ENCODE measurements at places on chromosomes 4 and X.

DNA sequence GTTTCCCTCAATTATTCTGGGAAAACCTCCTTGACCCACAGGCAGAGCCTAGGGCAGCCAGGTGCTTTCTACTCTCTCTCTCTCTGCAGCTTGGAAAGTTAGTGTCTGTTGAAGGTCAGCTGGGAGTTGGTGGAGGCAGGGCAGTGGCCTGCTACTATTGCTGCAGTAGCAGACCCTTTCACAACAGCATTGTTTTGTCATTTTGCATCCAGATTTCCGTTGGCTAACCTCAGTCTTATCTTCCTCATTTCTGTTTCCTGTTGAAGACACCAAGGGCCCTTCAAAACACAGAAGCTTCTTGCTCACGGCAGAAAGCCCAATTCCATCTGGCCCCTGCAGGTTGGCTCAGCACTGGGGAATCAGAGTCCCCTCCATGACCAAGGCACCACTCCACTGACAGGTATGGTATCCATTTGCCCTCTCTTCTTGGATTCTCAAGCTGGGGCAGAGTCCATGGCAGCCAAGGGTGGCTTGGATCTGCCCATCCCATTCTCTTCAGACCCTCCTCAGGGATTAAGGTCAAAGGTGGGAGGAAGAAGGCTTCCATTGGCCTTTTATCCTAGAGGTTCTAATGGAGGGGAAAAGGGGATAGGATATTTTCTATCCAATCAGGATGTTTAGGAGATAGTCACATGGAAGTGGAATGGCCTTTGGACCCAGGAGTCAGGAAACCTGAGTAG lies 24.6 kb downstream of the VSIG4 start:
- DNase-seq: no peak

DNA sequence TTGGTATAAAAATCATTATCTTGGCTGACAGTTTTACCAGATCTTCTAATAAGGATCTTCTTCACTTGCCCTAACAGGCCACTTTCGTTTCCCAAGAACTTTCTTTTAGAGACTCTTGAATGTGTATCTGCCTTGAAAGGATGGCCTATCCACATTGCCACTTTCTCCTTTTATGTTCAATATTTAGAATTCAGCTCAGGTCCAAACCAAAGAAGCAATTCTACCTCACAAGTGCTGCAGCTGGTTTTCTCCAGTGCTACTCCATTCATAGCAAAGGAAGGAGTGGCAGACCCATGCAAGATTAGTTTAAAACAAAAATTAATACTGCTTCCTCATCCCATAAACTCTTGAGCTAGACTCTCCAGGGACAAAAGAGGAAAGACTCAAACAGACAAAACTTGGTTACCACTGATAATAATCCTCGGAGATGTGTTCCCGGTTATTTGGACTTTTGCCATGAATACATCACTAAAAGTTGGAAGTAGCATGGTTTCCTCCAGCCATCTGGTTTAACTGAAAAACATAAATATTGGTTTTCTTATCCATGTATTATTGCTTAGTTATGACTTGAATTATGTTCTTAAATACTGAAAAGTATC lies 401.8 kb downstream of the PABPC4L start:
- no peak for DNase-seq

DNA sequence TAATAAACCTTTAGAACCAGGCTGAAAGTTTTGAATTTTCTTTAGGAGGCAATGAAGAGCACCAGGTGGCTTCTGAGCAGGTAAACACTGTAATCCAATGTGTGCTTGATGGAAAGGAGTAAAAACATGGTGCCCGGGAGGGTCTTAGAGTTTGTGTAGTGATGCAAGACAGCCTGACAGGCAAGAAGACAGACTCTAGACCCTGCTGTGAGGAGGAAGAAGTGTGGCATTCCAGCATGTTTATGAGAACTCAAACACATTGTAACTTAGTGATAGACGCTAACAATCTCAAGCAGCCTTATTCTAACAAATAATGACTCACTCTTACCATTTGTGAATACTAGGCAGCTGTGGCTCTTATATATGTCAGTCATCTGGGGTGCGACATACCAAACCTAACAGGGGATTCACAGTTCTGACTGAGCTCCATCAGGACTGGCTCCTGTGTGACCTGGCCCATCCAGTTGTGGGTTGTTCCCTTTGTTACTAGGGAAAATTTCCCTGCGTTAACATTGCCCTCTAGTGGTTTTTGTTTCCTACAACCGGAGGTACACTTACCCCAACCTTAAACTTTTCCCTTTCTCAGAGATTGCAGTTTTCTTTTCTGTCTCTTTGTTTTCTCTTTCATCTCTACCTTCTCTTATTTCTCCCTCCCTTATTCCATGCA lies 53.8 kb downstream of the VSIG4 start:
- peak; percentile 22 for DNase-seq

GRCh38 chr4:76830964-76831703 lies 66.8 kb downstream of the SOWAHB start:
- DNase-seq: no peak

DNA sequence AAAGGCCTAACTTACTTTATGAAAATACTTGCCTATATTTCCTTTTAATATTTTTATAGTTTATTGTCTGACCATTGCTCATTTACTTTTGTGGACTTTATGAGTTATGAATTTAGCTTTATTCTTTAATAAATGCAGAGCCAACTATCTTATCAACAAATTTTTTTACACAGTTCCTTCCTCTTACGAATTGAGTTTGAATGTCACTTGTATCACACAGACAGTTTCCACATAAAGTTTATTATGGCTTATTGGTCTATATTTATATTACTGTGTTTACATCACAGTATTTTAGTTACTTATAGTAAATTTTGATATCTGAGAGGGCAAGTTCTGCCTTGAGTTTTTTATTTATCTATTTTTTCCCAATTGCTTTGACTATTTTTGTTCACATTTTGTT lies 450.6 kb downstream of the C4orf33 start:
- DNase-seq: no peak

GRCh38 chrX:40465735-40466551 lies 114.8 kb upstream of the ATP6AP2 start:
- DNase-seq: no peak

Measured in NCI-H2171 (cell line).